ENCODE measurements at places on chromosomes 1 and 21.

DNA sequence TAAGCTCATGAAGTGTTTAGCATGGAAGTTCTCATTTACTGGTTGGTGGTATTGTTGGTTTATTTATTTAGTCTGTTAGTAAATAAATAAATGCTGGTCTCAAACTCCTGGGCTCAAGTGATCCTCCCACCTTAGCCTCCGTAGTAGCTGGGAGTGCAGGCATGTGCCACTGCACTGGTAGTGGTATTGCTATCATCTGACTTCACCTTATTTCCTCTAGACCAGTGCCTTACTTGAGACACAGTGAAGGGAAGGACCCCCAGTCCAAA is 1.4 kb upstream of the SLC2A1 start:
- DNase-seq: no peak

GRCh38 chr1:245209658-245210435 is 55.1 kb downstream of the KIF26B start:
- no peak for DNase-seq

- peak; percentile 76 for DNase-seq
Measured at GRCh38 chr1:201593200-201593921, 54.4 kb downstream of the NAV1 start.

GRCh38 chr1:71836904-71837303 is 445.4 kb downstream of the NEGR1 start:
- no peak for DNase-seq

GRCh38 chr1:112698366-112699310 is 8.3 kb downstream of the RHOC start:
- DNase-seq: peak; percentile 47

DNA sequence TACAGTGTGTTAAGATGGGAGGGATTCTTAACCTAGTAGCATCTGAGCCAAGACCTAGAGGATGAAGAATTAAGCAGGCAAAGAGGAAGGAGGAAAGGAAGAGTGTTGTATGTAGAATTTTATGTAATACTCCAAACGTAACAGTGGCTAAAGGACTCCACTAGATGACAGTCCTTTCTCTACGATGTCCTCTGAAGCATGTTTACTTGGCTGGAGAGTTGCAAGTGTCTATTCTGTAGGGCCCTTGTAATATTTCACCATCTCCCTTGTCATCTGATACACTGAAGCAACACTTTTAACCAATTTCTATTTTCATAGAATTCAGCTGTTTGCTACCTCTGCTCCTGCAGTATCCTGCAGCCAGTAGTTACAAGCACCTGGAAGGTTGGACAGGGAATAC is 2.2 kb upstream of the YBX1 start:
- DNase-seq: no peak

DNA sequence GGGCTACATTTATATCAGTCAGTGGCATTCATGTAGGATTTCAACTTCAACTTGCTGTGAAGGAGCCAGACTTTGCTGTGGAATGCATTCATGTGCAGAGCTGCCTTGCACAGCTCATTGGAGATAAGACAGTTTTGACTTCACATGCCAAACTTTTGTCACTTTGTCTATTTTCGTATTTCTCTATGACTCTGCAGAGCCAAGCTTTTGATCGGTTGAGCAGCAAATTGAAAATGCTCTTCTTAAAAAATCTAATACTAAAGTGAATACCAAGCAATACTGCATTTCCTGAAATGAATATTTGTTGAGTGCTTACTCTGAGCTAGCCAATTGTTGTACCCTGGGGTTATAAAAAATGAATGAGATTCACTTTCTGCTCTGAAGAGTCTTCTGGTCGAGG is 388.7 kb downstream of the ST6GALNAC3 start:
- DNase-seq: no peak

DNA sequence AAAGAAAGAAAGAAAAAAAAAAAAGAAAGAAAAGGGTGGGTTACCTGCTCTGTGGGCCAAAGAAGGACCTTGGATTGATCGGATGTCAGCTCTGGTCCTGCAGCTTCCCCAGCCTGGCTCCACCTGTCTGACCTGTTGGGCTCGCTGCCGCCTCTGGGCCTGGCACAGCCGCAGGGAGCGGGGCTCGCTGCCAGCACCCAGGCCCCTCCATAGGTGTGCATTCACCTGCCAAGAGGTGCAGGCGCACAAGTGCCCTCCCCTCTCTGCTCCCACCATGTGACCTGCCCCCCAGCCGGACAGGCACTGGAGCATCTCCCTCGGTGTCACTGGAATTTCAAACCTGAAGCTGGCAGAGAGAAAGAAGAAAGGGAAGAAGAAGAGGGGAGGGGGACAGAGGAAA is 33.1 kb upstream of the GPR157 start:
- no peak for DNase-seq

DNA sequence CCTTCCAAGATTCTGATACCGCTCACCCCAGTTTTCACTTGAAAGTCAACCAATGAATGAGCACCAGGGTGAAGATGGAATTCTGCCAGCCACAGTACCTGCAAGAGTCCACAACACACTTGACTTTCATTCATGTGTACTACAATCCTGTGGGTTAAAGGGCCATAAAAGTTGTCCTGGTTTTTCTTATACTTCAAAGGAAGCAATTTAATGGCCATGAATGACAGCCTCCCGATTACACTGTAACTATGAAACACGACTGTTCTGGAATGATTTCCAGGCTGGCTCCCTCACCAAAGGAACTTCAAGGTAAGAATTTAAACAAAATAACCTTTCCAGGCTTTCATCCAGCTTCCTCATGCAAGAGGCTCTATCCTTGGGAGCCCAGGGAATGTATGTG is 502.8 kb downstream of the SMYD3 start:
- no peak for DNase-seq
